Activated naive CD8-positive, alpha-beta T cell treated with anti-CD3 and anti-CD28 coated beads, Interleukin-2, amount 10 ng/mL, durations not matched to agents 7 days and 5 days (primary cell): ENCODE measurements at places on chromosomes 7 and 10.

- no peak for DNase-seq
Observed at GRCh38 chr10:90847436-90847835, 10.4 kb downstream of the HTR7 start.

DNA sequence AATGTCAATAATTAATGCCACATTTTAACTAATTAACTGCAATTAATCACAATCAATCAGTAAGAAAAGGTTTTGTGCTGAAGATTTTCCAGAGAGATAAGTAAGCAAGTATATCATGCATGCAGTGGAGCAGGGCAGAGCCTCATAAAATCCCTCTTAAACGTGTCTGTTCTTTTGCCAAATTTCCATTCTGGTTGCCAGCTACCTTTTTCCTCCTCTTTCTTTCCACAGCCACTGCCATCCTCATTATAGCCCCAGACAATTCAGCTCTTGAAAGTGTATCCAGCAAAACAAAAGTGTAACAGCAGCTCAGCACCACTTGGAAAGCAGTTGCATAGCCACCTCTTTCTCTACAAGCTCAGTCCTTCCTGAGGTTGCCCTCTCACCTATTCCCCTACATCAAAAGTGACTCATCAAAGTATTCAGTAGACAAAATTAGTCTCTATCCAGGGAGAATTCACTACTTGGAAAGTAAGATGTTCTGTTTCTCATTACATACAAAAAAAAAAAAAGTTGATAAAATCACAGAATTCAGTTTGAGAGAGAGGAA, 26.9 kb upstream of the EPHB6 start:
- DNase-seq, result no peak

GRCh38 chr10:95560278-95561176, 644 bp downstream of the SORBS1 start:
- peak; percentile 54 for DNase-seq

- no peak for DNase-seq
Observed at GRCh38 chr10:77604063-77604462, 33.5 kb downstream of the KCNMA1 start.

DNA sequence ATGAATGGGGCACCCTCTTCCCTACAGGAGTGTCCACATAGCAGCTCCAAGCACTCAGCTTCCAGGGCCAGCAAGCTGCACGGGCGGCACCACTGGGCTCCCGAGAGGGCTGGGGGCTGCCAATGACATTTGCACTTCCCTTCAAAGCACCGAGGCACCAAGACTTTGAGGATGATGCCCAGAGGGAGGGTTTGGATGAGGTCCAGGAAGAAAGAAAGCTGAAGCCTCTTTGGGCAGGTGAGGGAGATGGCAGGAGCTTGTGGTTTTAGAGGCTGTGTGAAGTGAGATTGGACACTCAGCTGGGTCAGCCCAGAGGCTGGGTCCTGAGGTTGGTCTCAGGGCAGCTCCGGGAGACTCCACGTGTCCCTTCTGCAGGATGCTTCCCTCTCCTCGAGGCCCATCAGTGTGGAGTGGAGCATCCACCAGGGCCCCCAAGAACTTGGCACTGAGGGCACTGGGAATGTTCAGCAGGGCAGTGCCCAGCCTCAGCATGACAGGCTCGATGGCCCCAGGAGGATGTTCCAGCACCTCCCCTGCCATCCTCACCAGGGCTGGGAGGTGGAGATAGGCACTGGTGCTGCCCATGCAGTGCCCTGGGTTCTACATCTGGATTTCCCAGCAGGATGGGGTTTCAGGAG, 54.9 kb upstream of the IGFBP3 start:
- DNase-seq, result no peak

- DNase-seq, result no peak
Observed at GRCh38 chr7:41116337-41116736, 586.6 kb downstream of the INHBA start.

DNA sequence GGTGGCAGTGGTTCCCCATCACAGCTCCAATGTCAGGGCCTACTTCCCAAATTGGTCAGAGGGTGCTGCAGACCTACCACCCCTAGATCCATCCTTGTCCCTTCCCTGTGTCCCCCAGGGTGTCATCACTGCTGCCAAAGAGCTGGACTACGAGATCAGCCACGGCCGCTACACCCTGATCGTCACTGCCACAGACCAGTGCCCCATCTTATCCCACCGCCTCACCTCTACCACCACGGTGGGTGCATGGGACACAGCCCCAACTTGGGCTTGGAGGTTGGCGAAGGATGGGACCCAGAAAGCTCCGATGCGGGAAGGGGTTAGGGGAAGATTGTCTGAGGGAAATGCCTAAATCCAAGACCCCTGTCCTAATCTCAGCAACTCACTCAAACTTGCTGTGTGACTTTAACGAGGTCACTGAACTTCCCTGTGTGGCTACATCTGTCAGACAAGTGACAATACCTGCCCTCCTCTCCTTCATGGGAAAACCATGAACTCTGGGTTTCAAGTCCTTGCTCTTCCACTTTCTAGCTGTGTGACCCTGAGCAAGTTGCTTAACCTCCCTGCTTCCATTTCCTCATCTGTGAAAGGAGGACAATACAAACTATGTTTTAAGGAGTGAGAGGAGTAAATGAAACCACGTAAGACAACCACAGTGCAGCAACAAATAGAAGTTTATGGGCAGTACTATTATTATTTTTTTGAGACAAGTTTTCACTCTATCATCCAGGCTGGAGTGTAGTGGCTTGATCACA, 4.9 kb upstream of the VSIR start:
- no peak for DNase-seq

DNA sequence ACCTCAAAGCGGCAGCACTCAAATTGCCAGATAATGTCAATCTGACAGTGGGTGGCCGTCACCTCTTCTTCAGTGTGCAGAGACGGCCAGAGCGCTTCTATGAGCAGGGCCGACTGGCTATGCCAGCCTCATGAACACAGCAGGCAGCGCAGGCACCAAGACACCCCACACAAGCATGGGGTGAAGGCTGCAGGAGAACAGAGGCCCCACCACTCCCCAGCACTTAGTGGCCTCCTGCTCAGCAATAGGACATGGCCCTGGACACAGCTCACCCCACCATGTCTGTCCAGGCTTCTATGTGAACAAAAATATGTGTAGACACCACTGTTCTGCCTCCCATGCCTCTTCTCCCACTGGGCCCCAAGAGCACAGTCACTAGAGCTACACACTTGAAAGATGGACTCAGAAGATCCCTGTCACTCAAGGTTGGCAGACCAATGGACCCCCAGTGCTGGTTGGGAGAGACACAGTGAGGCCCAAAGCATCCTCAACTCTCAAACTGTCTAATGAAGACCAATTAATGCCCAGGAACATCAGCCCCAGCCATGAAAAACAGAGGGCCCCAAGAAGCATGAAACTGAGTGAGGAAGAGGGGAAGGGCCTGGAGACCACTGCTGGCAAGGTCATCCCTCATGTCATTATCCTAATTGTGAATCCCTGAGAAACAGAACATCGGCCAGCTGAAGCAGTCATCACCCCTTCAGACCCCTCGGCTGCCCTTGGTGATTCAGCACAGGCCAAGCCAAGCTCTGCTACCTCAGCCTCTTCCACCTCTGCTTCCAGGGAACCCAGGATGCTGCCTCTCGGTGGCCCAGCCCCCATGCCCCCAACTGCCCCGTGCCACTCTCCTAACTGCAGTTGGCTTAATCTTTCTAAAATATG, 77.7 kb downstream of the GRID1 start:
- no peak for DNase-seq

GRCh38 chr10:31604096-31604495, 285.1 kb downstream of the ZEB1 start:
- DNase-seq, result no peak

GRCh38 chr7:135950972-135951371, 26.2 kb downstream of the MTPN start:
- no peak for DNase-seq

GRCh38 chr10:131261890-131262475, 49.5 kb downstream of the TCERG1L start:
- DNase-seq, result no peak

DNA sequence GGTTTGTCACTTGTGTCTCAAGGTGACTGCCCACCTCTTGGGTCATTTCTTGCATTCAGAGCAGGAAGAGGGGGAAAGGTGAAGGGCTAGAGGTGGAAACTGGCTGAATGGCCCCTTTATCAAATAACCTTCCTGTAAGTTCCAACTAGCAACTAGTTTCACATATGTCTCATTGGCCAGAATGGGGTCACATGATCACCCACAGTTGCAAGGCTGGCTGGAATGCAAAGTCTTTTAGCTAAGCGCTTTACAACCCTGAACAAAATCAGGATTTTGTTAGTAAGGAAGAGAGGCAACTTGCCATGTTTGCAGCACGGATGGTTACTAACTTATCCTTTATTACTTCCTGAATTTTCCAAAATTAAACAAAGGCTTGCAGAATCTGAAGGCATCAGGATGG, 156.3 kb downstream of the EMX2 start:
- DNase-seq, result no peak

- DNase-seq, result no peak
Observed at GRCh38 chr10:69345402-69345801, 67.1 kb downstream of the HK1 start.

DNA sequence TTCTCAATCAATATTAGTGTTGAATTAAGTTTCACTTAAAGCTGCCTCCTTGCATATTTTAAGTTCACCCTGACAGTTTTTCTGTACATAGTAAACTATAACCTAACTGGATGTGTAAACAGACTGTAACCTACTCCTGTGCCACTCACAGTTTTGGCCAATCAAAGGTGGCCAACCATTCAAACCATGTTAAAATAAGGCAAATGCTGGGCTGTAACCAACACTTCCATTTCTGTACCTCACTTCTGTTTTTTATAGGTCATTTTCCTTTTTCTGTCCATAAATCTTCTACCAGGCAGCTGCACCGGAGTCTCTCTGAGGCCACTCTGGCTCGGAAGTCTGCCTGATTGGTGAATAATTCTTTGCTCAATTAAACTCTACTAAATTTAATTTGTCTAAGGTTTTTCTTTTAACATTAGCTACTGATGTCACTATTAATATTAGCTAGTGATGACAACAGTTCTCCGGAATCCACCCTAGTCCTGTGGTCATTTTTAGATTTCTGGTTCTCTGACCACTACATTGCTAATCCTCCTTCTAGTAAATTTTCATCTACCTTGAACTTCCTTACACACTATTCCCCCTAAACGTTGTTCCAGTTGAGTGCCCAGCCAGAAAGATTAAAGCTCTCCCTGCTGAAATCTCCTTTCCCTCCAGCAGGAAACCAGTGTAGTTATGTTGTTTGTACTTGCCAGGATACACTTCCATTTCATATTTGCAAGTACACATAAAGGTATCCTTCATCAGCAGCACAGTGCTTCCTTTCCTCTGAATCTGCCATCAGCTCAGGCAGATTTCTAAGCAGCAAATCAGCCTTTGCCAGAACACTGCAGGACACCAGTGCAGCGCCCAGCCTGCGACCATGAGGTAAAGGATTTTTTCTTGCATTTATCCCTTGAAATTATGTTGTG, 18.6 kb upstream of the IFIT2 start:
- DNase-seq, result no peak

GRCh38 chr10:125607689-125608290, 75.2 kb downstream of the TEX36 start:
- DNase-seq, result no peak
